ENCODE measurements at places on chromosomes 3 and 15.

DNA sequence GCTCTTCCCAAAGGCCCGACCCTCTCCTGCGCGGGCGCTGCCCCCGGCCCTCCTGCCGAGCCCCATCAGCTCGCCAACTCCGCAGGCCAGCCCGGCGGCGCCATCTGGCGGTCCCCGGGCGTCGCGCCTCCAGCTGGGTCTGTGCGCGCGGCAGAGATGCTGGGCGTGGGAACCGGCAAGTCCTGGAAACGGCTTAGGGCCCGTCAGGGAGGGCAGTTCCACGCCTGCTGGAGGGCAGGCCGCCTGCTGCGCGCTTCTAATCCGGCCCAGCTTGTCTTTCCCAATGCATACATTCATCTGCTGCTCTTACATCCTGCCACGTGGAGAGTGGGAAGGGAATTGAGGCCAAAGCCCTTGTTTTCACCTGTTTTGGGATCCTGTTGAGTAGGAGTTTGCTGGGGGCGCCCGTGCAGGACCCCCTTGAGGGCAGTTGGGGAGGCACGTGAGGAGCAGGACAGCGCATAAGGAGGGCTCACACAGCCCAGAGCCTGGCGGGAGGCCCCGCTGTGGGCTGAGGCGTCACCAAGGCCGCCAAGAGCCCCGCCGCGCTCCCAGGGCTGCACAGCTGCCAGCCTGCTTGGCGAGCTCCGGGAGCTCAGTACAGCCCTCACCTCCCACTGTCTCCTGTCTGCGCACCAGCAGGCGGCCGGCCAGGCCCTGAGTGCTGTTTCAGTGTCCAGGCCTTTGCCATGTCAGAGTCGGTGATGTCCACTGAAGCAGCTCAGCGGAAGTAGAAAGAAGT is 165.6 kb downstream of the NSMCE3 start:
- peak; percentile 97 for DNase-seq

- DNase-seq, result peak; percentile 67
Observed at GRCh38 chr15:57559875-57560274, 31.8 kb upstream of the MYZAP start.

DNA sequence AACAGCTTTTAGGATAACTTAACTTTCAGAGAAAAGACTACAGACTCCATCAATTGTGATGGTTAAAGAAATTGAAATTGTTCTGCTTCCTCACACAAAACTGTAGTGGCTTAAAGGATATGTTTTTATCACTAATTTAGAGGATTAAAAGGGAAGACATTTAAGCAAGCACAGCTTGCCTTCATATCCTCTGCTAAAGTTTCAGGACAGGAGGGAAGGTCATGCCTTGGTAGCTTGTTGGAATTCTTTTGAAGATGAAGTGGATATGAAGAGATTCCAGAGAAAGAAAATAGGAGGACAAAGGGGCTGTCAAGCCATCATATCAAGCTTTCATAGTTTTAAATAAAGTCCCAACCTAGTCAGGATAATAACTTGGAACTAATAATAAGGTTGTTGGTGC is 33.1 kb downstream of the CCDC80 start:
- no peak for DNase-seq

DNA sequence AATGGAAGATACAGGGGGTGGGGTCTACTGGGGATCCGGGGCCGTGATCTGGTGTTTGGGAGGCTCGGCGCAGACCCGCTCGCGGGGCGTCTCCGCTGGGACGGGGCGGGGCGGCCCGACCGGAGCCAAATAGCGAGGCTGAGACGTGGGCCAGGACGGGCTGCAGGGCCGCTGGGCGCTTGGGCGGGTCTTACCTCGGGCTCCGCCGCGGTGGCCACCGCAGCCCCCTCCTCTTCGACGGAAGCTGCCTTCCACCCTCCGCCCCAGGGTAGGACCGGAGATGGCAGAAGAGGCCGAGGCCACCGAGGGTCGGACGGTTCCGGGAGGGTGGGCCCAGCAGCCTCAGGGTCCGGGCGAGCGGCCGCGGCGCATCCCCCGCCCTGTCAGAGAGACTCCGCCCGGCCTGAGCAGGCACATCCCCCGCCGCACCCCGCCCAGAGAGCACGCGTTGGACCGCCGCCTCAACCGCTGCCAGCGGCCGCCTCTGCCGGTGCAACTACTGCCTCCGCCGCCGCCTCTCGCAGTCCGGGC is 399 bp downstream of the MYO9A start:
- peak; percentile 93 for DNase-seq

DNA sequence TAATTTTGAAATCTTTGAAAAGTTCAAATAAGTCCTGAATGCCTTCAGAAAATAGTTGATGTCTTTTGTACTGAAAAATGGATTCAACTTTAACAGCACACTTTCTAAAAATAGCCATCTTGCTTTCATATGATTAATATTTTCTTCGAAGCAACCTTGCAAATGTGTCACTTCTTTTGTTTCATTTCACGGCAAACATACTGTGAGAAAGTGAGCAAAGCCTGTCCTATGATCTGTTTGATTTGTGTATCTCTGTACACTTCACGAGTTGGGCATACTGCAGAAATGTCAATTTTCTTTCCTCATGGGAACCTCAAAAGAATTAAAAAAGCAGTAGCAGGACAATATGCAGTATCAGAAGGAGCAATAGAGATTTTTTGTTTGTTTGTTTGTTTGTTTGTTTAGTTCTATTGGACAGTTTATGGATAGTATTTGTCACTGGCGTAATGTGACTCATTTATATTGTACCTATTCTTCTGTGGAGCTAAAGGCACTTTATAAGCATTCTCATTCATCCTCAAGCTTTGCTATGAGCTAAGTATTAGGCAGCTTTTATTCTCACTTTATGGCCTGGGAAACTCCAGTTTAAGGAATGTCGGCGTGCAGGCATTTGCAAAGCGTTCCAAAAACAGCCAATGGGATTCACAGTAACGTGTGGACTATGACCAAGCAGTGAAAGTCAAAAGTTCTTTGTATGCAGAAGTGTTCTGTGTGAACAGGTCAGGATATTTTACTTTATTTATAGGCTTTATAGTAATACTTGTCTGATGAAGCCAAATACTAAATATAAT is 572.0 kb downstream of the NAALADL2 start:
- DNase-seq, result no peak

- DNase-seq, result peak; percentile 53
Observed at GRCh38 chr3:65678516-65678915, 360.2 kb downstream of the MAGI1 start.

- DNase-seq, result no peak
Observed at GRCh38 chr3:148825476-148825875, 2.1 kb upstream of the CPB1 start.

DNA sequence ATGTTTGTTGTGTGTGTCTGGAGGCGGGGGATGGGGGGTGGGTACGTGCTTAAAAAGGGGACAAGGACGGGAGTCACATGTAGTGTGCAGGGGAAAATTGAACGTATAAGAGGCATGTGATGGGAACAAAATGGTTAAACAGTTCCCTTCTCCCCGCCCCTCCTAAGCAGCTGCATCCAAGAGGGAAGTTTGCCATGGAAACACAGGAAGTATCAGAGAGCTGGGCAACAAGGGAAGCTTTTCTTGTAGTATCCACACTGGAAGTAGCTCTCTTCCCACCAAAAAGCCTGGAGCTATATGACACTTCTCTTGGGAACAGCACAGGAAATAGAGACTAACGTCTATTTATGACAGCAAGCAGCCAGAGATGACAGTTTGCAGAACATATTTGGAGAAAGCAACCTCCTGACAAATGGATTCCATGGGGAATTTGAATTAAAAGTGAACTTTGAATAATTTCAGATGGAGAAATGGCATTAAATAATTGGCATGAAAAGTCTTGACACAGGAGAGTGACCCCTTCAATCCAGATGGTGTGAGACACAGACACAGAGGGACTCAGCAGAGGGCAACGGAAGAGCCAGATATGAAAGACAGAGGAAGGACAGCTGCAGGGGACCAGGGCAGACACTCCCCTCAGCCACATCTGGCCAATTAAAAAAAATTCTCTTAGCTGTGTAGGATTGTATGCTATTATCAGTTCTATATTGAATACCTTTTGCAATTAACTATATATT is 294.2 kb upstream of the TBL1XR1 start:
- peak; percentile 38 for DNase-seq

DNA sequence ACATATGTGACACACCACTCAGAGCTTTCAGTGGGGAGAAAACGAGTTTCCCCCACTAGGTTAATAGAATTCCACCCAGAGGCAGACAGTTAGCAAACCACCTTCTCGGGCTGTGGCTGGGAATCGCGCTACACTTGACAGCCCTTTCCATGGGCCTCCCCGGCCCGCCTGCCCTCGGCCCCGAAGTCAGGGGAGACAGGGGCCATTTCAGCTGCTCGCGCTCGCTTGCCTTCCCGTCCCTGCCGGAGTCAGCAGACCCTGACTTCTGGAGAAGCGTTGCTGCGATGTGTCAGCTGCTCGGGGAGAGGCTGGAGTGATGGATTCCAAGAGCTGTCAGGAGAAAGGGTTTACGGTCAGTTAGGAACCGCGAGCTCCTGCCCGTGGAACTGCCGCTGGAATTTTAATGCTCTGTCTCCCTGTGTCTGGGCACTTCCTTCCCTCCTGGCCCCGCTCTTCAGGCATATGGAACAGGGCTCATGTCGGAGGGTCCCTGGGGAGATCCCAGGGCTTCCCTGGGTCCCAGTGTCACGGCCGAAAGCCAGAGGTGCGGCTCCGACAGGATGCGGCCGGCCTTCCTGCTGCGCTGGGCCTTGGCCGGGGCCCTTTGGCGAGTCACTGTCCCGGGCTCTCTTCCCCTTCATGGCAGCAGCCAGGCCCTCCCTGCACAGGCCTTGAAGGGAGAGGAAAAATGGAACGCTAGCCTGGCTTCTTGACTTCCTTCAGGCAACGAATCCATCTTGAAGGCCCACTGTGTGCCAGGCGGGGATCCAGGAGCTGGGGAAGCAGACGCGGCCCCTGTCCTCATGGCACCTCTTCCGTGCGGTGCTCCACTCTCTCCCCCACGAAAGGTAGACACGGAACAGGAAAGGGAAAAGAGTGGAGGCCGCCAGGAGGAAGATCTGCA is 38.4 kb upstream of the VPS8 start:
- peak; percentile 71 for DNase-seq

GRCh38 chr15:55552451-55552850 is 35.7 kb downstream of the PYGO1 start:
- DNase-seq, result no peak

DNA sequence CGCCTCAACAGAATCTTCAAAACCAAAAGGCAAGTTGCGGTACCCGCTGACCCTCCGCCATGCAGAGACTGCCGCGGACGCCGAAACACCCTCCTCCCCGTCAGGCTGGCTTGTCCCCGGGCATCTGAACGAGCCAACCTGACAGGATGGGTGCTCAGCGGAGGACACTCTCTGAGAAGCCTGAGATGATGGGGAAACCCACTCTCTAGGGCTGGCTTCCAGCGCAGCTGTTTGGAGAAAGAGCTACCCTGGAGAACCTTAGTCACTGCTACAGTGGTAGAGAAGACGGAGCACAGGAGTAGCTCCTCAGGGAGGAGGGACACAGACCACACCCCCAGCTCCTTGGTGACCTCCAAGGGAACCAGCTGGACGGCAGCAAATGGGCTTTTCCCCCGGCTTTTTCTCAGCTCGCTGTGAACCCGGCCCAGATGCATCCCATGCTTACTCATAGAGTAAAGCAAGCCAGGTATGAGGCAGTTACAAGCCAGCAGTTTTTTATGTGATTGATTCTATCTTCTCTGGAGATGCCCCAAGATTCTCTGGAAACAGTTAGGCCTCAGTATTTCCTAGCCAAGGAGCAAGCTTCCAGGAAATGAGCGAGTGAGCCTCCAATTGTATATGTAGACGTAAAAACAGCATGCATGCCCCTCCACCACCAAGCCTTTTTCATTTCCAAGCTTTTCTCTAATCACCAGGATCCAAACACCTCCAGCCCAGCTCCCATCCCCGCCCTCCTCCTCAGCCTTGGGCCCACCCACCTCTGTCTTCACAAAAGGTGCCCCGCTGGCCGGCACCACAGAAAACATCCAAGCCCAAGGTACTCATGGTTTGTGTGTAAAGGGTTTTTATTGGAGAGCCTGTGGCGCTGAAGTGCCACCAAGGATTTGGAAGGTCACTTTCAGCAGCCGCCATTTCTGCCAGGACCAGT is 38.7 kb downstream of the FAM174B start:
- DNase-seq, result no peak

GRCh38 chr3:120145542-120146285 is 51.5 kb upstream of the GSK3B start:
- no peak for DNase-seq

GRCh38 chr3:11536936-11537612 is 106.6 kb downstream of the VGLL4 start:
- no peak for DNase-seq

DNA sequence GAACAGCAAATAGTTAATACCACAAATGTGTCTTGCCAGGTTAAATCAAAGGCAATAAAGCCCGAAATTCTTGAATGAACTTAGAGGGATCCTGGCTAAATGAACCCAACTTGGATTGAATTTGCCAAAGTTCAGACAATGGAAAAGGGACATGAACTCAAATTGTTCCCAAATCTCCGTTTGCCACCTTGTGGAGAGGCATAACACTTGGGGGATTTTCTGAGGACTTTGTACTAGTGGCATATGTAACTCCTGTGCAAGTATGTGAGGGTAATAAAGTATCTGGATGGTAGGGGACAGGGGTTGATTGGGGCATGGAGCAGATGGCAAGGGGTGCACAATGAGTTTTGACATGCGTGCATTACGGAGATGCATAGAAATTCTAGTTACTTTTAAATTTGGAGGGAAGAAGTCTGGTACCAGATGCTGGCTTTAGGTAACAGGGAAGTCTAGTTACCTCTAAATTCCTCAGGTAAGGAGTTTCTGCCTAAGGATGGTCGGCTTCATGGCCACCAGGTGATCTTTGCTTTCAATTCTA is 1.2 kb upstream of the TCAIM start:
- DNase-seq, result no peak

GRCh38 chr3:172903642-172904320 is 153.3 kb downstream of the ECT2 start:
- DNase-seq, result no peak

GRCh38 chr3:183214277-183214612 is 38.8 kb upstream of the B3GNT5 start:
- no peak for DNase-seq

GRCh38 chr3:26558257-26558656 is 64.3 kb upstream of the LRRC3B start:
- DNase-seq, result no peak

DNA sequence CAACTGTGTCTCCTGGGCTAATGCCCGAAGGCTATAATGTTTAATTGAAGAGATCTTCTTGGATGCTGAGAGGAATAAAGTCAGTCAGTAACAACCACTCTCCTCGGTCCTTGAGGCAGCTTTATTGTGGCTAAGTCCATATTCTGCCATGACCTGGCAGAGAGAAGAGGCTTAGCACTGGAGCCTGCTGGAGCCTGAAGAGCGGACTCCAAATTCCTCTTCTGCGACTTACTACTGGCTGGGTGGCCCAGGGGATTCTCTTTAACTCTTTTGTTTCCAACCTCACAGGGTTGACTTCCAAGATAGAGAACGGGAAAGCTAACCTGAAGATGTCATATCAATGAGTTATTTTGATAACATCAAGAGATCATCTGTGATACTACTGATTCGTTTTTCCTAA is 71.1 kb downstream of the MYO1E start:
- no peak for DNase-seq
